HS-5 (cell line): ENCODE measurements at places on chromosomes 12 and 14.

DNA sequence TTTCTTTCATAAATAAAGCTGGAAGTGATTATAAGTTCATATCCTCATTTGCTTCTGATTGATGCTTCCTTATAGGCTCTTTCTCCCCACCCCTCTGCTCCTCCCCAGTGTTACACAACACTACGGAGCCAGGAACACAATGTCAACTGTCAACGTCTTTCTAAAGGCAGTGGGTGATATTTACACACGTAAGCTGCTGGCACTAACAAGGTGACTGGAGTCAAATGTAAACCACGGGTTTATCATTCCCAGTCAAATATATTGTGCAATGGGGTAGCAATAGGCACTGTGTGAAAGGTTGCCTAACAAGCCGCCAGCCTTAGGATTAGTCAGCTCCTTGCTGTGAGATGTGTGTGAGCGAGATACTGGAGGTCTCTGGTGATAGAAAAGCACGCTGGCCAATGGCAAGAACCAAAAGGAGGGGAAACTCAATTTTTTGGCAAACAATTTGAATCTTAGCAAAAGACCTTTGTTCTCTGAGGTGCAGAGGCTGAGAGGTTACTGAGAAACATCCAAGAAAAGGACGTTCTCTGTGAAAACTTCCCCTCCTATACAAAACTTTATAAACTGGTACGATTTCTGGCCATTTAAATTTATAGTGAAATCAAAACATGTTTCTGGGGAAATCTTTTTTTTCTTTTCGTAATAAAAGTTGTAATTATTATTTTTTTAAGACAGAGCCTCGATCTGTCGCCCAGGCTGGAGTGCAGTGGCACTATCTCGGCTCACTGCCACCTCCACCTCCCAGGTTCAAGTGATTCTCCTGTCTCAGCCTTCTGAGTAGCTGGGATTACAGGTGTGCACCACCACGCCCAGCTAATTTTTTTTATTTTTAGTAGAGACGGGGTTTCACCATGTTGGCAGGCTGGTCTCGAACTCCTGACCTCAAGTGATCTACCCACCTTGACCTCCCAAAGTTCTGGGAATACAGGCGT is 22.3 kb upstream of the HECTD1 start:
- peak; percentile 88 for DNase-seq

DNA sequence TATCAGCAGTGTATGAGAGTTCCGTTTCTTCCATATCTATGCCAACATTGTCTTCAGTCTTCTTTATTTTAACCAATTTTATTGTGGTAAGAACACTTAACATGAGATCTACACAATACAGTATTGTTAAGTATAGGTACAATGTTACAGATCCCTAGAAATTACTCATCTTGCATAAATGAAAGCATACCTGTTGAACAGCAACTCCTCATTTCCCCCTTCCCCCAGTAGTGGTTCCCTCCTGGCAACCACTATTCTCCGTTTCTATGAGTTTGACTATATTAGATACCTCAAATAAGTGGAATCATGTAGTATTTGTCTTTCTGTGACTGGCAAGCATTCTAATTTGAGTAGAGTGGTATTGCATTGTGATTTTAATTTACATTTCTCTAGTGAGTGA is 150.5 kb downstream of the CRADD start:
- DNase-seq: no peak

GRCh38 chr12:76678992-76679391 is 84.9 kb upstream of the ZDHHC17 start:
- DNase-seq: no peak

- no peak for DNase-seq
These were observed 17.3 kb downstream of the TPH2 start for GRCh38 chr12:71955970-71956369.

DNA sequence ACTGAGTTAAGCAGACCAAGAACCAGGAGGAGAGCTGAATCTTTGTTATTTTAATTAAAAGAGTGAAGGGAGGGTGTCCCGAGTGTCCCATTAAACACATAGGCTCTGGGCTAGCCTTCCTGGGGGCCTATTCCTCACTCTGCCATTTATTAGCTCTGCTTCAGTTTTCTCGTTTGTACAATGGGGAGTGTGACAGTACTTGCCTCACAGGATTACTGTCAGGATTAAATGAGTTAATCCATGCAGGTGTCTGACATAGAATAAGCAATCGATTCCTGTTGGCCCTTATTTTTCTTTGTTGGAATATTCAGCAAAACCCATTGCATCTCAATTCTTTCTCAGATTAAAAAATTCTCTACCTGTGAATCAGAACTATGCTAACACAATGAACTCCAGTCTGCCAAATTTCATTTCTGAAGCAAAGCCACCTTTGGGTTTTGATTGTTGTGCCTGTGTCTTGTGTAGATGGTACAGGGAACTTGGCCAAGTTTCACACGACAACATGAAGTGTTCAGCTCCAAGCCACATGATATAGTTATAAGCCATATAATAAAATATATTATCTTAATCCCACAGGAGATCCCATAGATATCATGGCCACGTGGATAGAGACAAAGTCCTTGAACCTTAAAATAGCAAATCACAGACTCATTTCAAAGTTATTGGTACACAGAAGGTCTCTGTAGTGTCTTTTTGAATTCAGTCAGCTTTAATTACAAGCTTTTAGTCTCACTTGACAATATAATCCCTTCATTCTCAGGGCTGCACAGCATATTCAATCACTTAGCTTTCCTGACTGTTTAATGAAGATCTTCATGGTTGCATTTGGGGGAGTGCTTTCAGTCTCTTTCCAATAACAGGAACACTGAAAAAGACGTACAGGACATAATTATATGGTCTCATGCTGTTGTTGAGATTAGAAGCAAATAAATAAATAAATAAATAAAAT is 34.4 kb upstream of the CRY1 start:
- no peak for DNase-seq

DNA sequence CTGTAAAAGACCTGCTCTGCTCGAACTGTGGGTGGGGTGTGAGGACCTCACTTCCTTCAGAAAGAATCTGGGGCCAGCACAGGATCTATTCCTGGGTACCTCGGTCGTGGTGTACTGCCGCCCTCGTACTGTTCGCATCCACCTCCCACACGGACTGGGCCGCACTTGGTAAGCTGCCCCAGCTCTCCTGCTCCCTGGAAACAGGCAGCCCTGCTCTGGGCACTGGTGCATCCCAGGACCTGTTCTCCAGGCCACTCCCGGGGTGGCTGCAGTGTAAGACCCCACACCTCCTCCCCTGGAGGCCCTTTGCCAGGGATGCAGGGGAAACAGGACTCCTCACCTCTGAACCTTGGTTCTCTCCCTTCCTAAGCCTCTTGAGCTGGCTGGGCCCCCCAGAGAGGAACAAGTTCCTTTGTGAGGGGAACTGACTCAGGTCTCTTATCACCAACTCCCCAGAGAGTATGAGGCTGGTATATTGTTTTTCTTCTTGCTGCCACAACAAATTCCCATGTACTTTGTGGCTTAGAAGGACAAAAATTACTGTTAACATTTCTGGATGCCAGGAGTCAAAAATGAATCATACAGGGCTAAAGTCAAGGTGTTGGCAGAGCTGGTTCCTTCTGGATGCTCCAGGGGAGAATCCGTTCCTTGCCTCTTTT is 276.5 kb downstream of the NUAK1 start:
- no peak for DNase-seq

GRCh38 chr12:45257185-45257930 is 41.5 kb downstream of the ANO6 start:
- DNase-seq: no peak

DNA sequence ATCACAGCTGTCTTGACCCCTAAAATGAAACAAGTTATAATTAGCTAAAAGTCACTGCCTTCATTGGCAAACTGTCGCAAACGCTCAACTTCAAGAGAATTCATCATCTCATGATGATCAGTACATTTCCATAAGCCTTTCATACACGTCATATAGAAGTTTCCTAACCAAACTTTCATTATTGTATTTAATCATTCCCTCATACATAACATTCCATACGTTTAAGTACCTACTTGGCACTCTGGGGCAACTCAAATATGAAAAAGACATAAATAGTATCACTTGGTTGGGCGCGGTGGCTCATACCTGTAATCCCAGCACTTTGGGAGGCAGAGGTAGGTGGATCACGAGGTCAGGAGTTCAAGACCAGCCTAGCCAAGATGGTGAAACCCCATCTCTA is 12.4 kb upstream of the PPP2R5E start:
- no peak for DNase-seq

DNA sequence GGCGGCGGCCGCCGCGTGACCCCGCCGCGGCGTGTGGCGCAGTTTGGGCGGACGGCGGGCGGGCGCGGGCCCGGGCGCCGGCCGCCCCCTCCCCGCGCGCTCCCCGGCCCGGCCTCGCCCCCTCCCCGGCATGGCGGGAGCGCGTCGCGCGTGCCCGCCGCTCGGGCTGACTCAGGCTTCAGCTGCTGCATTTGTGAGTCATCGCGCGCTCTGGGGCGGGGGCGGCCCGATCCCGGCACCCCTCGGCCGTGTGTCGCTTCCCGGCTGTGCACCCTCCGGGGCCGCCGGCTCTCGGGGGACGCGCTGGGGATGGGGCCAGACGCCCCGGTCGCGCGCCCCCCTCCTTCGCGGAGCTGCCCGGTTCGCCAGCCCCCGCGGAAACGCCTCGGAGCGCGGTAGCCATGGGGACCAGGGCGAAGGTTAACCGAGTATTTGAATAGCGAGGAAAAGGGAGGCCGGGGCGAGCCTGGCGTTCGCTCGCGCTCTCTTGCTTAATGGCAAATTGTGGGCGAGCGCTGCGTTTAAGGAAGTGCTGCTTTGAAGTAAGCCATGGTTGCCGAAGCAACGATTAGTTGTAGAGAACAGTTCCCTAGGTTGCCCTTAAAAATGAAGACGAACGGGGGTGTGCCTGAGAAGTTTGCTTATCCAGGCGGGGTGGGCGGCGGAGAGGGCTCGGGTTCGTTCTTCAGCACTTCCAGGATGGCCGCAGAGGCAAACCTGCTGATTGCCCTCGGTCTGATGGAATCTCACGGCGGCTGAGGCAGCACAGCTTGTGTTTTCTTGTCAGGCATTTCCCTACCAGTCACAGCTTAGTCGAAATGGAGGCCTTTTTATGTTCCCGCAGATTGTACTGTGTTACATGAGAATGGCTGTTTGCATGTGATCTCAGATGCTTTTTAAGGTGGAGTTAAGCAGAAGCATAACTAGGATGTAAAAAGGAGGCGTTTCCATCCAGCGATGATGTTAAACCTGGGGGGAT is 896 bp downstream of the EIF5 start:
- no peak for DNase-seq

DNA sequence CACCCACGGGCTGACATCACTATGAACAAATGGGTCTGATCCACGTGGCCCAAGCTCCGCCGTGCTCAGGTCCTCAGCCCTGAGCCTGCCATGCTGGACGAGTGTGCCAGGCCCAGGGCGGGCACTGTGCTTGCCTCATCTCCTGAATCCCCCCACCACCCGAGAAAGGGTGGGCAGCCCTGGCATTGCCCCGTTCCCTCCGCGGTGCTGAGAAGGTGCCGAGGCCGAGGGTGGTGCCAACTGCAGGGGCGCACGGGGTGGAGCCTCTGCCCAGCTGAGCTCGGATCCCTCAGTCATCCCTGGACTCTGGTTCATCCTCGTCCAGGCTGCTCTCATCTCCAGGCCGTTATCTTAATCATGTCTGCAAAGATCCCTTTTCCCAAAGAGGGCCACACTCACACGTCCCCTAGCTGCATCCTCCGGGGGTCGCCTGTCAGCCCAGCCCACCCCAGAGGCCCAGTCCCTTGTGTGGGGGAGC is 60.6 kb downstream of the NOC4L start:
- DNase-seq: no peak

DNA sequence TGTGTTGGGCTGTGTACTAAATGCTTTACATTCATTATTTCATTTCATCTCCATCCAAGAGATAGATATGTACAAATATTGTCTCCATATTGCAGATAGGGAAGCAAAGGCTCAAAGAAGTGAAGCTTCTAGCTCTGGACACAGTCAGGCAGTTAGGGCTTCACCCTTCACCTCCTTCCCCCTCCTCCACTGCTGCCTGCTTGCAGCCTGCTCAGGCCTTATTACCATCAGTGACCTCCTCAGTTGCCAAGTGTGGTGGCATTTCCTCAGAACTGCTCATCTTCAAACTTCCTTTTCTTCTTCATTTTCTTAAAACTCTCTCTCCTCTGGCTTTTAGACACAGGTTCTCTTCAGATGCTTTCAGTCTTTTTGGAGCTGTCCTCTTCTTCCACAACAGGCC is 4.7 kb upstream of the GPATCH2L start:
- DNase-seq: no peak
